ENCODE measurements at places on chromosomes 11 and 22.

DNA sequence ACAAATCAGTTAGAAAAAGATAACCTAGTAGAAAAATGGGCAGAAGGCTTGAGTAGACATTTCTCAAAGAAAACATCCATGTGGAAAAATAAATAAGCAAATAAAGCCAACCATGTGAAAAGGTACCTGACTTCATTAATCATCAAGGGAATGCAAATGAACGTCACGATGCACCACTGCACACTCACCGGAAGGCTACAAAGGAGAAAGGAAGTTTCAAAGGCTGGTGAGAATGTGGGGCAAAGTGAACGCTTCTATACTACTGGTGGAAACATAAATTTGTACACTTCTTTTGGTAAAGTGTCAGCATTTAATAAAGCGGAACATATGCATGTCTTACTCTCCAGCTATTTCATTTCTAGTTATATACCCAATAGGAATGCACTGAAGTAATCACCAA is 166.8 kb downstream of the CSNK2A3 start:
- DNase-seq = peak; percentile 70

DNA sequence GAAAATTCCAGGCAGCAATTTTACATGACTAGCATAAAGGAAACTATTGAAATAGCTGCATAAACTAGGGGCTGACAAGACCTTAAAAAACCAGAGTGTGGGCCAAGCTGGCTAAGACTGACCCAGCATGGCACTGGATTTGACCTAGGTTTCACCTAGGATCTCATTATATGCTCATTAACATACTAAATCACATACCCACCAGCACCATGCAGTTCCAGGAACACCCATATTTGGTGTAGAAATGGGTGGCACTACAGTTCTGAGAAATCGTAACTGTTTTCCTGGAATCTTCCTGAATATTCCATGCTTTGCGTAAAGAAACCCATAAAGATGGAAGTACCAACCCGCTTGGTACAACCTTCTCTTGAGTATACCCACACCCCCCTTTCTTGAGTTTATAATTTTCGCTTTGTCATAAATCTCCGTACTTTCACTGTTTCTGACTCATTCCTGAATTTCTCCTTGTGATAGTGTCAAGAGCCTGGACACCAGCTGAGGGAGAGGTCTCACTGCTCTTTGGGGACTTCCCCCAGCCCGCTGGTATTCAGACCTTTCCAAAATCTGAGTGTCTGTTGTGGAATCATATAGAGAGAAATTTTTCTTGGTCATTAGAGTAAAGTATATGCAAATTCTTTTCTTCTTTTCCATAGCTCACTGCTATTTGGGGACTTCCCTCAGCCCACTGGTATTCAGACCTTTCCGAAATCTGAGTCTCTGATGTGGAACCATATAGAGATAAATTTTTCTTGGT is 55.1 kb downstream of the MTMR3 start:
- DNase-seq = no peak

- no peak for DNase-seq
Measured at GRCh38 chr11:102118937-102119336, 8.7 kb downstream of the YAP1 start.

DNA sequence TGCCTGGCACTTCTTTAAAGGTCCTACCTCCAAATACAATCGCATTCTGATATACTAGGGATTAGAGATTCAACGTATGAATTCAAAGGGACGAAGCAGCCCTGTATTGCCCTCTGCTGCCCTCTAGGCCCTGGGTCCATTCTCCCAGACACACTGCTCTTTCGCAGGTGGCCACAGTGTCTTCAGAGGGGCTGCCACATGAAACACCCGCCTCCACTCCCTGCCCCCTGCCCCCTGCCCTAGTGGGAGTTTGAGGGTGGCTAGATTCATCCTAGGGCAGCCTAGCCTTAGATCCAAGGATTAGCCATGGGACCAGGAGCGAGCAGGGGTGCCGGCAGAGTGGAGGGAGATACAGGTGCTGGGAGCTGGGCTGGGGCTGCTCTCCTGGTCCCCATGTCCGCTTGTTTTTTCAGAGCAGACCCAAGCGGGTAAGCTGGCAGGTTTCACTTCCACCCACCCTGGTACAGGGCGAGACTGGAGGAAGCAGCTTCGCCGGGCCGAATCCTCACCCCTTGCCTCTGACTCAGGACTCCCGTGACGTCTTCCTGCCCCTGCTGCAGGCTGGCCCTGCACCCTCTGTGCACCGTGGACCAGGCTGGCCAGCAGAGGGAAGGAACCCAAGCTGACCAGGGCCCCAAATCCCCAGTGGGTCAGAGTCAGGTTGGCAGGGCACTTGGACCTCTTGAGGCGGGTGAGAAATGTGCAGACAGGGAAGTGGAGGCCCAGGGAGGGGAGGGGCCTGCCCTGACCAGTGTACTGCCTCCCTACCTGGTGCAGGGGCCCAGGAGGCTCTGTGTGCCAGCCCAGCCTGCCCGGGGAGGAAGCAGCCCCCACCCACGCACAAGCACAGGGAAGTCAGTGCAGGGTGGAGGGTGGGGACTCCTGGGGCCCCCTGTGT is 28.4 kb upstream of the HMOX1 start:
- DNase-seq = no peak

DNA sequence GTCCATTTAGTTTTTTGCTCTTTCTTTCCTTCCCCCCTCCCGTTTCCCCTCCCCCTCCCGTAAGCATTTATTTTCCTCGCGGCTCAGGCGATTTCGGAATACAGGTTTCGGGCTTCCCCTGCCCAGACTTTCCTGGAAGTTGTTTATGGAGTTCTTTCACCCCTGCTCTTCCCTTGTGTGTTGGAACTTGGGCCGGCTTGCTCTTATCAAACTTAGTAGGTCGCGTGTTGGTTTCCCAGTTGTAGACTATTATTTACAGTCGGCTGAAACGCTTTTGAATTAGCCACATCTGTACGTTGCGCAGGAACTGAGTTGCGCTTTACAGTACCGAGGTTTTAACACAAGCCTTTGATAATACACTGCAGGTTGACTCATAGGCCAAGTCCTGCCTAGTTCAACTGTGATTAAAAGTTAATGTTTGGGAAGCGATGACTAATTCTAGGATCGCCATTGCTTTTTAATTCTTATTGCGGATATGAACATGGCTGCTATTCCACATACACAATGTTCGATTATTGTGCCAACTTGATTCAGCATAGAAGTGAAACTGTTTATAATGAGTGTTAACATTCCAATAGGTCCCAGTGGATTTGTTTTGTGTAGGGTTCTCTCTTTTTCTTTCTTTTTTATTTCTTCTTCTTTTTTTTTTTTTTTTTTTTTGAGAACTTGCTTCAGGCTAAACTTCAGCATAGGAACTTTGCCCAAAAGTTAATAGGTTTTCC is 1.7 kb downstream of the YAP1 start:
- peak; percentile 84 for DNase-seq

DNA sequence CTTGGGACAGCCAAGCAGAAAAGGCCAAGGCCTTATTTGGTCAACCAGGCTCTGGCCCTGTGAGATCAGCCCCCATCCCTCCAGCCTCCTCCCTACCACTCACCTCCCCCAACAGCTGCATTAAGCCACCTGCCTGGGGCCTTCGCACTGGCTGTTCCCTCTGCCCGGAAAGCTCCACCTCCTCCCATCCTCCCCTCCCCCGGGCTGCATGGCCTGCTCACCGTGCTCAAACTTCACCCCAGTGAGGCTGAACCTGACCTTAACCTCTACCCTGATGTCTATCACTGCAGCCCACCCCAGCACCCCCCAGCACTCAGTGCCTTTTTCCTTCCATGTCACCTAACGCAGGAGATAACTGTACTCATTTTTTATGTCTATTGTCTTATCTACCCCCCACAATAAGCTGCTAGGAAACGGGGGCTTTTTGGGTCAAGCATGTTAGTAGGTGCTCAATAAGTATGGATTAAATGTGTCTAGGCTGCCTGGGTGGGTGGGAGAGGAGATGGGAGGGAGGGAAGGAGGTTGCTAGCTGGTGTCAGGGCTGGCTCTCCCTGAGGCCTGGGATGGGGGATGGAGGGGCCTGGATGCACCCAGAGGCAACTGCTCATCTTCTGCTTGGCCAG is 912 bp downstream of the PTPRCAP start:
- DNase-seq = no peak

GRCh38 chr22:23591201-23591791 is 11.2 kb upstream of the IGLL1 start:
- peak; percentile 37 for DNase-seq

- no peak for DNase-seq
Measured at GRCh38 chr22:35114131-35114980, 48.4 kb downstream of the ISX start.

DNA sequence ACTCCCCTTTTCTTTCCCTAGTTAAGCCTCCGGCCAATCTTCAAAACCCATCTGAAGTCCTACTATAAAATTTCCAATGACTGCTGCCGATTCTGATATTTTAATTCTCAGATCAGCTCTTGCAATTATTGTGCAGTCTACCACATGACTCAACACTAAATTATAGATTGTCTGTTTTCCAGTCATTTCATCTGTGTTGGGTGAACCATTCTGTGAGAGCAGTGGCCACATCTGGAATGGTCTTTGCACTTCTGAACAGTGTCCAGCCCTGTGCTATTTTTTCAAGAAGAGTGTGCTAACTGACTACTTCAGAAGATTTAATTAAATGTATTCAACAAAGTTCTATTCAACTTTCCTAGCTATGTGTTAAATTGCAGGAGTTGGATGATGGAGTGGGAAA is 47.2 kb upstream of the MMP7 start:
- DNase-seq = no peak

DNA sequence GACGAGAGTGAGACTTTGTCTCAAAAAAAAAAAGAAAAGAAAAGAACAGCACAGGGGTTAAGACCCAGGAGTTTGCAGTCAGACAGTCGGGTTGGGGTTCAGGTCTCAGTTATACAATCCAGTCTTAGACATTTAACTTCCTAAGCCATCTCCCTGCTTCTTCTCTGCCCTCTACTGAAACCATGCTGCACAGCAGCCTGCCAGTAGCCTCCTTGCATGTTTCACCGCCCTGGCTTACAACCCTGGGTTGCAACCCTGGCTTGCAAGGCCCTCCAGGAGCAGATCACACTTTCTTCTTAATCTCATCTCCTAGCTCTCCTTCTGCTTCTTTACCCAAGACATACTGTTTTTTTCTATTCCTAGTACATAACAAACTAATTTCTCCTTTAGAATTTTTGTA is 5.9 kb upstream of the B3GAT3 start:
- DNase-seq = no peak

DNA sequence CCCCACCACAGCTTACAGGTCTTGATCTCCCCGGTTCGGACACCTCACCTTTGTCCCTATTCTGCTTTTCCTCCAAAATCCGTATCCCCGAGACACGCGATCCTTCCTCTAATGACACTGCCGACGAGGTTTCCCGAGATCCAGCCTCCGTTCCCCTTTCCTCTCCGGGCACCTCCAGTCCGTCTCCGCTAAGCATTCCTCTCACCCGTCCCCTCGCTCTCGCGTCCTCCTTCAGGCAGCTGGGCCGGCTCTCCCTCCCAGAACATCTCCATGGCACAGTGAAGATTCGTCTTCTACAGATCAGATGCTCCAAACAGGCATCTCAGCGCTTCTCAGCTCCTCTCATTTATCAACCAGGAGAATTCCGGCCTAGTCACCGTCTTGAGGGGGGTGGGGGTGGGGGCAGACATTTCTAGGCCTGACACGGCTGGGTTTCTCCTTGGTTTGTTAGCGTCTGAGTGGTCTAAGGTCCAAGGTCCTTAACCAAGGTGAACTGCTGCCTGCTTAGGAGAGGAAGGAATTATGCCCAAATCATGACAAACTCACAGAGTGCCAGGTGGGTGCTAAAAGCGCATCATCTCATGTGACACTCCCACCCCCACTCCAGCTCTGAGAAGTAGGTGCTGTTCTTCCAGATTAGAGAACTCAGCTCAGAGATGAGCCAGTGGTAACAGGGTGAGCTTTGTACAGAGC is at the start of gene SPTBN2:
Gene SPTBN2, minus strand, starts transcription at position 524 of the 693 bp plus-strand sequence. CDS start 7,976 bp downstream, outside the sequence.
- DNase-seq = no peak

DNA sequence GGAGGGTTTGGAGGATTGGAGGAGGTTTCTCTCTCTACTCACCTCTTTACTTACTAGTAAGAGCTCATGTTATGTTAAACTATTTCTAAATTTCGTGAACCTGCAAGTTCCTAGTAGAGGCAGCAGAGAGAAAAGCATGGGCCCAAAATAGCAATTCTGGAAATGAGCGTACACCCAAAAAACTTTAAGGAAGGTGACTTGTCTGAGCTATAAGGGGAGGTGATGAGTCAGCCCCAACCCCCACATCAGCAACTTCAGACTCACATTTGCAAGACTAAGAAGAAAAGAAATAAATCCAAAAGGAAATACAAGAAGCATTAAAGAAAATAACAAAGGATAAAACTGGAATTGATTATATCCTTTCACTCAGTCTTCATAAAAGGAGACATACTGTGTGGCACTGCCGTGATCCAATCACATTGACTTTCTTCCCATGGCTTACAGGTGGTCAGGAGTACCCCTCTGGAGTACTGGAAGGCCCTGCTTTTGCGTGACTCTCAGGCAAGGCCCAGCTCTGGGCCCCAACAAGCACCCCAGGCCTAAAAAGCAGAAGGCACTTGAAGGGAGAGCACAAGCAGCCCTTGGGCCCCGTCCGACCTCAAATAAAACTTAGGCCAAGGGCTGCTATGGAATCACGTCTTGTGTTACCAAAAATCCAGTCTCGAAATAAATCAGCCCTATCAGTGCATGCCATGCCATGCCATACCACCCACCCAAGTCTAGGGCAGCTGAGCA is 14.3 kb downstream of the PACSIN2 start:
- no peak for DNase-seq

DNA sequence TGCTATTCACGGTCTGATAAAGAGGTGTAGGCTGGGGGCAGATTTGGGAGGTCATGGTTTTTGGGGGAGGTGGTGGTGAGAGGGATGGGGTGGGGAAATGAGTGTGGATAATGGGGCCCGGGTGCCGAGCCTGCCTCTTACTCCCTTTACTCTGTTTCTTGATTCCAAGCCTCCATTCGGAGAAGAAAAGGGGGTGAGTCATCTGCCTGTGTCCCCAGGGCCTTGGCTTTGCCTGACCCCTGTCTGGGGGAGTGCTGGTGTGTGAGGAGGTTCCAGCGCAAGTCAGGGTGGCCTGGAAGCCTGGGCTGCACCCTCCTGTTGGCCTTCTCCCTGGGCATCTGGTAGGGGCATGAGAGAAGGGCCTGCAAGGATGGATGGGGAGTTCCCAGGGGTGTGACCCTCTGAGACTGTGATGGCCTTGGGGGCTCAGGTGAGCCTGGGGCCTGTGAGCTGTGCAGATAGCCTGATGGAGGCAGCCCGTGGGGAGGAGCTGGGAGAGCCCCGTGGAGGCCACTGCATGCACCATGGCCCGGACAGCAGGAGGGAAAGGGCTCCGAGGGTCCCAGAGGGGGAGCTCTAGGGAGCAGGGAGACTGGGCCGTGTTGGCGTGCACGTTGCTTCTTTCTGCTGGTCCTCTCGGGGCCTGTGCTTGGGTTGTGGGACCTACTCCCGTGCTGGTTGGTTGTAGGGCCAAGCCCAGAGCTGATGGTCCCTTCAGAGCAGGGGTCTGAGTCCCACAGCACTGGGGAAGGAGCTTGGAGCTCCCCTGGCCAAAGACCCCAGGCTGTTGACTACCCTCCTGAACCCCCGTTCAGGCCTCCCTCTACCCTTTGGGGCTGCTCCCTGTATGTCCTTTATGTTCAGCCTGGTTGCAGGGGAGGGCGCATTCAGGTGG is 26.3 kb upstream of the ACR start:
- DNase-seq = no peak

- no peak for DNase-seq
Measured at GRCh38 chr22:27422442-27422841, 379.1 kb downstream of the MN1 start.

GRCh38 chr22:40156001-40156516 is 21.7 kb upstream of the TNRC6B start:
- peak; percentile 45 for DNase-seq

Data from kidney glomerular epithelial cell (primary cell).